KBM-7 (cell line): ENCODE measurements at places on chromosomes 16 and 17.

- no peak for DNase-seq
Observed at GRCh38 chr16:25023556-25023955, 8.4 kb upstream of the ARHGAP17 start.

DNA sequence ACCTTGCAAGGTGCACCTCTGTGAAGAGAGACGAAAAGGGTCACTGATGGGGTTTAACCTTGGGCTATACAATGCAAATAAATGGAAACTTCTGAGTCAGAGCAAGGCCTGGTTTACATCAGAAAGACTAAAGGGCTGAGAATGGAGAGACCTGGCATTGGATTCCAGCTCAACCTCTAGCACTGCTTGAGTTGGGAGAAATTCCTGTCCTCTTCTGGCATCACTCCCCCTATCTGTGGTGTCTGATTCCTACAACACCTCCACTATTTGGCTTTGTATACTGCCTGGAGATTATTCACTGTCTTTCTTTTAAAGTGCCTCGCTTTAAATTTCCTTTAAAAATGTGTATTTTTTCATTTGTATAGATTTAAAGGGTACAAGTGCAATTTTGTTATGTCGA lies 68.8 kb downstream of the GPR139 start:
- DNase-seq: no peak

DNA sequence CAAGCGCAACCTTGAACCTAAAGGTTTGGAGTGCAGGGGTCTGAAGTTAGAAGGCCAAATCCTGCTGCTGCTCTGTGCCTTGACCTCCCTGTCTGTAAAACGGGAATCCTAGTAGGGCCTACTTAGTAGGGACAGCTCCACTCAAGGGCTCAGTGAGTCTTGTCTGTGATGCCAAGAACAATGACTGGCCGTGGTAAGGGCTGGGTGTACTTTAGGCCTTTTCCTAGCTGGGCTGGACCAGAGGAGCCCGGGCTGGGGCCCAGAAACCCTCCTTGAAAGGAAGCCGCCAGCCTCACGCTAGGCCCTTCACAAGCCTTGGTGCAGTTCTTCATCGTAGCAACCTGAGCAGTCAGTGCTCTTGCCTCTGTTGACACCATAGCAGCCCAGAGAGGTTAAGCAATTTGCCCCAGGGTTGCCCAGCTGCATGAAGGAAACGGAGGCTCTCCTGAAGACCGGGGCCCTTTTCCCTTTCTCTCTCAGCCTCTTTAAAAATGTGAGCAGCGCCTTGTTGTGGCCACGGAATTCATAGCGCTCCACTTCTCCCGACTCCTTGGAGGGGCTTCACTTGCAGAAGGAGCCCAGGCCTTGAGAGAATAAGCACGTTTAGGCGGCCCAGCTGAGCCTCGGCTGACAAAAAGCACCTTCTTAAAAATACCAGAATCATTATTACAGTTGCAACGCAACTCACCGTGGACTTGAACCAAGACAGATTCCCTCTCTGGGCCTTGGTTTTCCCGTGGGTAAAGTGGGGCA lies 4.4 kb downstream of the NECAB2 start:
- DNase-seq: no peak

- no peak for DNase-seq
Observed at GRCh38 chr16:1533443-1533951, at the start of gene TMEM204. Gene TMEM204, plus strand, starts transcription at chr16:1533666. Its CDS starts 610 bp downstream, at chr16:1534276.

GRCh38 chr17:76869496-76870376 lies 1.5 kb downstream of the MGAT5B start:
- no peak for DNase-seq

- no peak for DNase-seq
Observed at GRCh38 chr17:81428948-81429774, 33.9 kb downstream of the BAHCC1 start.

GRCh38 chr17:56694825-56695224 lies 101.3 kb downstream of the NOG start:
- no peak for DNase-seq

DNA sequence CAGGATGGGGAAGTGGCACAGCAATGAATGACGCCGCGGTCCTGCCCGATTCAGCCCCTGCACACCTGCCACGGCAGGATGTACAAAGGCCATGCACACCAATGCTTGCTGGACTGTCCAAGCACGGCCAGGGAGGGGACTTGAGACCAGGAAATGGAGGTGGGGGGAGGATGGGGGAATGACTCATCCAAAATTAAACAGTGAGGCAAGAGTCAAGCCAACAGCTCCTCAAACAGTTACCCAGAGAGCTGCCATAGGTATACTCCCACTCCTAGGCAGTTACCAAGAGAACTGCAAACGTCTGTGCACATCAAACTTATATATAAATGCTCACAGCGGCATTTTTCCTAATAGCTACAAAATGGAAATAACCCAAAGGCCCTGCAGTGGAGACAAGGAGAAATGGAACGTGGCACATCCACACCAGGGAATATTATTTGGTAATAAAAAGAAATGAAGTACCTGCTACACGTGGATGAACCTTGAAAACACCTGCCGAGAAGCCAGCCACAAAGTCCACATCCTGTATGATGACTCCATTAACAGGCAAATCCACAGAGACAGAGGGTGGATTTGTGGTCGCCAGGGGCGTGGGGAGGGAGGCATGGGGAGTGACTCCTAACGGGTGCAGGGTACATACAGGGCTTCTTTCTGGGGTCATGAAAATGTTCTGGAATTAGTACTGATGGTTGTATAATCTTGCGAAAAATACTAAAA lies 54.1 kb downstream of the VAC14 start:
- peak; percentile 11 for DNase-seq

- DNase-seq: peak; percentile 47
Observed at GRCh38 chr17:16415031-16415924, at the start of gene TRPV2. Gene TRPV2, plus strand, starts transcription at chr17:16415571. Its CDS starts 2,098 bp downstream, at chr17:16417669.

GRCh38 chr17:17462048-17462824 lies 14.6 kb upstream of the MED9 start:
- no peak for DNase-seq

DNA sequence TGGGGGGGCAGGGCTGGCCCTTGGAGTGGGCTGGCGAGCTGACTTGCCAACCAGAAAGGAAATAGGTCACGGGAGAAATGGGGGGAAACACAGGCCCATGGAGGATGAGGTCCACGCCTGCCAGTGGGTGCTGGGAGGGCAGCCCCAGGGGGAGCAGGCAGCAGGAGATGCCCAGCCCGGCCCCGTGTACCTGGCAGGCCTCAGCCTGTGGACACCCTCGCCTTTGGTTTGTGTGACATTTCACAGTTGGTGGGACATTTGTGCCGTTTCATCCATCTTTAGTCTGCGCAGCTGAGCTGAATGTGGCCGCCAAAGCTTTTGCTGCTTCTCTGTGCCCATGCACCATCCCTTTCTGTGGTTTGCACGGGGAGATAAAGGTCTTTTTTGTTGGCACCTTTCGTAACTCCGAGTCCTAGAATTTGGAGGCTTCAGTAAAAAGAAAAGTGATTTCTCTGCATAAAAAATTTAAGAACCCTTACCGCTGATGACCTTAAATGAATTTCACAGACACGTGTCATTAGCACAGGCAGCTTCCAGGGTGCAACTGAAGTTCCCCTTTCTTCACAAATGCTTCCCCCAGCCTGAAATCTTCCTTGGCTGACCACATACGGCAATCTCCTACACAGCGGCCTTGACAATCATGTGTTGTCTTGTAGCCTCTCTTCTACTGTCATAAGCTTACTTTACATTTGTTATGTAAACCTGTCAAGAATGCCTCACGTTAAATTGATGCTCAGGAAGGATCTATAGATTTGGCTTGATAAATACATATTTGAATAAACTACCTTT lies 193.6 kb downstream of the RPTOR start:
- peak; percentile 83 for DNase-seq

- no peak for DNase-seq
Observed at GRCh38 chr16:727291-727977, 528 bp downstream of the HAGHL start.

GRCh38 chr16:88014252-88014781 lies 63.1 kb downstream of the BANP start:
- DNase-seq: no peak

- DNase-seq: no peak
Observed at GRCh38 chr17:36546418-36547093, 1.8 kb downstream of the GGNBP2 start.

DNA sequence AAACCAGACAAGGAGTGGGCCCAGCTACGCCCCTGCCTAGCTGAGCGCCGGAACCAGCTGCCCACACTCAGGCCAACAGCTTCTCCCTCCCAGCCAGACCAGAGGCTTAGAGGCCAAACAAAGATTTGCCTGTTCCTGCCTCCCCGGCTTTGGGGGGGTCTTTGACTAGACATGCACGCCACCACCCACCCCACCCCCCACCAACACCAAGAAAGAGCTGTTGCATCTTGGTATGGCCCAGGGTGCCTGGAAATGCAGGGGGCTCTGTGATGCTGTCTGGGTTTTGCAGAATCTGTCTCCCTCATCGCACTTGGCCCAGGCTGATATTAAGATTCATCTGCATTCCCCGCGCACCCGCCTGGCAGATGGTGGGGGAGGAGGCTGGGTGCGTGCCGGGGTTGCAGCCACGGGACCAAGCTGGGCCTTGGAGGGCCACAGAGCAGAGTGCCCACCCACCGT lies 1.3 kb upstream of the NXPH3 start:
- DNase-seq: no peak

- DNase-seq: no peak
Observed at GRCh38 chr17:1709971-1710806, at the start of gene TLCD2. Gene TLCD2, minus strand, starts transcription at chr17:1710377. Its CDS starts 135 bp downstream, at chr17:1710242.

GRCh38 chr16:66030036-66030435 lies 336.5 kb upstream of the CDH5 start:
- no peak for DNase-seq

- no peak for DNase-seq
Observed at GRCh38 chr16:79483336-79483735, 117.2 kb downstream of the MAF start.

- DNase-seq: no peak
Observed at GRCh38 chr16:68081861-68082628, 3.1 kb upstream of the NFATC3 start.

- peak; percentile 11 for DNase-seq
Observed at GRCh38 chr17:51029142-51029541, 91.5 kb downstream of the SPAG9 start.

GRCh38 chr17:9002606-9003354 lies 18.5 kb upstream of the NTN1 start:
- peak; percentile 28 for DNase-seq

DNA sequence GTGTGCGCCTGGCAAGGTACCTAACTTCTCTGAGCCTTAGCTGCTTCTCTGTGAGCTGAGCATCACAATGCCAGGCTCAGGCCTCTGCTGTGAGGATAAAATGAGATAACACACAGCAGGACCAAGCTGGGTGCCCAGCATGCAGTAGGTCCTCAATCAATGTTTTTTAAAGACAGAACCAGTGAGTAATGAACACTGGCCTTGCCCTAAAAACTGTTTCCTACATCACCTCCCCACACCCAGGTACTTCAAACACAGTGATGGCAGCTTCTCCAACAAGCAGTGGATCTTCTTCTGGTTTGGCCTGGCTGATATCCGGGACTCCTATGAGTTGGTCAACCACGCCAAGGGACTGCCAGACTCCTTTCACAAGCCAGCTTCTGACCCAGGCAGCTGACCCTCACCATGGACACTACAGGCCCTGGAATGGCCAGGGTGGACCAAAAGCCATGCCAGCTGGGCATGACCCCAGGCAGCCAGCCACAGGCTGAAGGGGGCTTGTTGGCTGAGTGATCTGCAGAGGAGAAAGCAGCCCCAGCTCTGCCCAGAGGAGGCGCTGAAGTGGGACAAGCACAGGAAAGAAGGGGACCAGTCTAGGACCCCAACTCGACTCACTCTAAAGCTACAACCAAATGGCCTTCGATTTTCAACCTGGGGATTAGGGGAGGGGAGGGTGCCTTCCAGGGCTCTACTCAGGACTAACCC lies 3.9 kb downstream of the NAGS start:
- DNase-seq: no peak

- DNase-seq: no peak
Observed at GRCh38 chr17:4357030-4357628, 9.3 kb downstream of the UBE2G1 start.

DNA sequence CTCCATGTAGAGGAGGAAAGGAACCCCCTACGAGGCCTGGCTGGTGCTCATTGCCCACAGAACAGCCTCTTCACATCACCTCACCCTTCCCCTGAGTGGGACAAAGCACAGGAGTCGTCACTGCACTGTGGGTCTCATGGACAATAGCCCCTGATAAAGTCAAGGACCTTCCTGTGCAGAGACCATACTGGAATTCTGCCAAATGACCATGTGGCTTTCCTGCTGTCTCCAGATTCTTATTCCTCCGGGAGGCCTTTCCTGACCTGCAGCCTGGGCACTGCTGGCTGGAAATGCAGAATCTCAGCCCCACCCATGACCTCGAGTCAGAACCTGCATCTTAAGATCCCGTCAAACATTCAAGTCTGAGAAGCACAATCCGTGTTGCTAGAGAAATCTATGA lies 60.5 kb upstream of the ERN1 start:
- no peak for DNase-seq

- peak; percentile 81 for DNase-seq
Observed at GRCh38 chr16:1363501-1364041, 11.8 kb downstream of the GNPTG start.

DNA sequence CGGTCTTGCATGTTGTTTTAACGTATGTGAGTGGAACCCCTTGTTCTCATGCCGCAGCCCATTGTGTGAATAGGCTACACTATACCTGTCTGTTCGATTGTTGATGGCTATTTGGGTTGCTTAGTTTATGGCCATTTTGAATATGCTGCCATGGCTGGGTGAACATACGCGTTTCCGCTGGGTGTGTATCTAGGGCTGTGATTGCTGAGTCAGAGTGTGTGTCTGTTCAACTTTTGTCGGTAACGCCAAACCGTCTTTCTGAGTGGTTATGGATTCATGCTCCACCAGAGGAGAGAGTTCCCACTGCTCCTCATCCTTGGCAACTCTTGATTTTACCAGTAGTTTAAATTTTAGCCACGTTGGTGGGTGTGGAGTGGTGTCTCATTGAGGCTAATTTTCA lies 77.0 kb downstream of the METRNL start:
- no peak for DNase-seq

DNA sequence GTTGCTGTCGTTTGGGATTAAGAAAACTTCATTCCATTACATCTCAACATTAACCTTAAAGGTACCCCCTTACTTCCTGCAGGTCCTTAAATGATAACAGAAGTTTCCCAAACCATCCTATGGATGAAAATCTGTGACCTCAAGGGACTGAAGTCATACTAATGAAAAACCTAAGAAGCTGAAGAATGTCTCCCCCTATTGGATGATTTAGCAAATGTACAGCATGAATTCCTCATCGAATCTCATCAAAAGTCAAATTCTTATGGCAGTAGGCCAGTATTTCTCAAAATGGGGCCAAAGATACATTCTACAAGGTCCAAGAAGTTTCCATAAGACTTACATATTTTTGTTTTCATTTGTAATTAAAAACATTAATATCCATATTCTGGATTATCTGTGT lies 13.5 kb downstream of the SCO1 start:
- peak; percentile 61 for DNase-seq

DNA sequence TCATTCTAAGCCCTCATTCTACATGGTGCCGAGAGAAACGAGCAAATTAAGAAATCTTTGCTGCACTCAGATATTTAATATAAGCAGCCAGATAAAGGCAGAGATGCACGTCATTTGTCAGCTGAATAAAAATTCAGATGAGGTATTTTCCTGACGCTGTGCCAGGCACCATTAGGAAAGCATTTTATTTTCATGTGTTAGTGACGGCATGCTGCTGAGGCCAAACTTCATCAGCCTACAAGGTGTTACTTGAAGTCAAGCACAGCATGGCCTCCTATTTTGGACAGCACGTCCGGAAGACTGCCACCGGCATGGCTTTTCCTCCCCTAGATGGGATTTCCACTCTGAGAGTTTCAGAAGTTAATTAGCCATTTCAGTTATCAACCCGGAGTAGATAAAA lies 70.3 kb downstream of the IRX3 start:
- no peak for DNase-seq

- no peak for DNase-seq
Observed at GRCh38 chr17:77507111-77507885, 366.5 kb downstream of the SEC14L1 start.
